ENCODE measurements at places on chromosomes 11 and 22.
A peak's percentile ranks its signal among the peaks of the same experiment; 100 is the strongest.

DNA sequence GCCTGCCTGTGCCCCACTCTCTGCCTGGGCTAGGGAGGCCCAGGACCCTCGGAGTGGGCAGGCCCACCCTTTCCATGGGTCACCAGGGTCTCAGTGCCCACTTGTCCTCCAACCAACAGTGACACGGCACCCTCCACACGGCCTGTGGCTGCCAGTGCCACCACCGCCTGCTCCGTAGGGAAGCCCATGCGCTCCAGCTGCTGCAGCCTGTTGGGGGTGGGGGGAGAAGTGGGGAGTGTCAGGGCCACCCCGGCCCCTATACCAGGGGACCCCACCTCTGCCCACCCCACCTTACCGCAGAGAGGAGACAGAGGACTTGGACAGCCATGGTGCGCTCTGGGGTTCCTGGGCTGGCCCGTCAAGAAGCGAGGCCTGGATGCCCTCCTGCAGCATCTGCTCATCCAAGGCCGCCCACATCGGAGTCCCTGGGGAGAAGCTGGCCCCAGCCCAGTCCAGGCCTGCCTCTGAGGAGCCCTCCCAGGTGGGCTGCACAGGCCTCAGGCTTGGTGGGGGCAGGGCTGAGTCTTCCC lies 7.7 kb downstream of the RHBDD3 start:
- DNase-seq: no peak

DNA sequence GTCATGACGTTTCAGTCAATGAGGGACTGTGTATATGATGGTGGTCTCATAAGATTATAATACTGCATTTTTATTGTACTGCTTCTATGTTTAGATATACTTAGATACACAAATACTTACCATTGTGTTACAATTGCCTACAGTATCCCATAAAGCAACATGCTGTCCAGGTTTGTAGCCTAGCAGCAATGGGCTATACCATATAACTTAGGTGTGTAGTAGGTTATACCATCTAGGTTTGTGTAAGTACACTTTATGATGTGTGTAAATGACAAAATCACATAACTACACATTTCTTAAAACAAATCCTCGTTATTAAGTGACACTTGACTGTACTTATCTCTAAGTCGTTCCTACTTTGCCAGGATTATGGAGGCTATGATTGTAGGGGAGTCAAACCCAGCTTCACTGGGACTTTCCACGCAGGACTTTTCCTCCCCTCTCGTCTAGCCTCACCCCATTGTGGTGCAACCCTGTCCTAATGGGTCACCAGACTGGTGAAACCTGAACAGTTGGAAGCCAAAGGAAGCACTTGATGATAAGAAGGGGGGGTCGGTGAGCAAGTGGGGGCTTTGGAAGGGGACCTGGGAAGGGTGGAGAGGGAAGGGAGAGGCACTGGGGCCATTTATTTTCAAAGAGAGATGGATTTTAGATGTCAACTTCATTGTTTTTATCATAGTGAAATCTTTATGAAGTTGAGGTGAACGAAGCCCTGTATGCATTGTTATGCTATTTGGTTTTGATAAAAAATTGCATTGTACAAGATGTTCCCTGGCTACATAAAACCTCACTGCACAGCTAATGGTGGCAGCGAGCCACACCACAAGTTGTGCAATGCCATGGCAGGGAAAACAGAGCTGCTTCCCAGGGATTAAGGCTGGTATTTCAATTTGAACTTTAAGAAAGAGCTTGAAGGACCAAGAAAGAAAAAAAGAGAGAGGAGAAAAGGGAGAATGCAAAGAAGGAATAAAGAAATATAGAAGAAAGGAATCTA lies 129.1 kb downstream of the EHF start:
- DNase-seq: no peak

DNA sequence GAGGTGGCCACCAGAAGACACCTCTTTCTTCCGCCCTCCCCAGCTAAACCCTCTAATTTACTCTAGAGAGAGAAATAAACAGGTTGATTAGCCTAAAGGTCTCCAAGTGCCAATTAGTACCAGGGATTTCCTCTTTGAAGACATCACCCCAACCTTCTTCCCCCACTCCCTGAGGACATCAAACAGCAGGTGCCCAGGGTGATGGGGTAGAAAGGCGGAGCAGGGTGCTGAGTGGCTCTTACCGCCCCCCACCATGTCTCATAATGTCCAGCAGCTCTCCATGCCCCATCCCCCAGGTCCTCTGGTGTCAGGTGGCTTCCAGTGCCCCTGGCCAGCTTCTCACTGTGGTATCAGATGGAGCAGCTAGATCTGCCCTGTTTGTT lies 5.3 kb upstream of the GNAZ start:
- no peak for DNase-seq

DNA sequence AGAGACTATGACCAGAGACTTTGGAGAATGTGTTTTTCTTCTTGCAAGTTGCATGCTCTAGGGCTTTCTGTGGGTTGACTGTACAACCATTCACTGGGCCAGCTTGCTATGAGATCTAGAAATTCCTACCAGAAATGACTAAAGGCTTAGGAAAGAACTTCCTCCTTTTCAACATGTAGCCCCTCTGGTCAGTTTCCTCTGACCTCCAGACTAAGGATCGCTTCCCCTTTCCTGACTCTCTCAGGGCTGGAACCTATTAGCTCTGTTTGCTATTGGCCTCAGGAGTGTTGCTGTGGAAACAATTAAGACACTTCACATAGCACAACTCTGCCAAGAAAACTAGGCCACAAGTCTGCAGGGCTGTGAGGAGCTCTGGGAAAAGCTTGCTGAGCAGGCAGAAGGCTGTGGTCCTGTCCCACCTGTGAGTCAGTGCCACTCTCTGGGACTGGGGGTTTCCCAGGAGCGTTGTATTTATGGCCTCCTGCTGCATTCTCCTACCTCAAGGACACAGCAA lies 10.7 kb downstream of the CRY2 start:
- DNase-seq: peak; percentile 8

- no peak for DNase-seq
Measured at GRCh38 chr11:19879307-19880087, 166.9 kb downstream of the NAV2 start.

GRCh38 chr11:44862558-44863101 lies 88.1 kb downstream of the TP53I11 start:
- no peak for DNase-seq

DNA sequence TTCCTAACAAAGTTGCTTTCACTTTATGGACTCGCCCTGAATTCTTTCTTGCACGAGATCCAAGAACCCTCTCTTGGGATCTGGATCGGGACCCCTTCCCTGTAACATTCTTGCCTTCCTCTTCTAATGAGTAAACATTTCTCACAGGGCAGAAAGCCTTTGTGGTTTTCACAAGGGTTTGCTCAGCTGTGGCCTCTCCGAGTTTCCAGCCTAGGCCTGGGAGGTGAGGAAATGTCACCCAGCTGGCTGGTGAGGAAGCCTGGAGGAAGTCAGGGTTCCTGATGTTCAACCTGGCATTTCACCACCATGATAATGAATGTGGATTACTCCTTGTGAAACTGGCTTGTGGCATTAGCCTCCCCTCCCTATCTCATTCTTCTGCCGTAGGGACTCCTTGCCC lies 224.9 kb downstream of the DSCAML1 start:
- DNase-seq: peak; percentile 5

DNA sequence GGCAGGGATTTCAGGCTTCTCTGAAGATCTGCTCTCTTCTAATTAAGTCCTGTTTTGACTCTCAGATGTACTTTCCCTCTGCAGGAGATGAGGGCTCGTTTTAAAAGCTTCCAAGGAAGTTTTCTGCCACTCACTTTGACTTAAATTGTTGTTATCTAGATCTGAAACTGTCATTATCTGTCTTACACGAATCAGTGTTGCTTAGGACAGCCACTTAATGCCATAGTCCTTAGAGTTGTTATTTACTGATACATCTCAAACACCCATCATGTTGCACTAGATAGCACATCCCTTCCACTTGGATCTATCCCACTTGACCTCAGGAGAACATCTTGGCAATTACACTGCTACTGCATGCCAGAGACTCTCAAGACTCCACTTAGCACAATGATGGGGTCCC lies 86.9 kb upstream of the FAT3 start:
- no peak for DNase-seq

GRCh38 chr11:28616160-28616965 lies 508.2 kb downstream of the METTL15 start:
- DNase-seq: no peak

- DNase-seq: no peak
Measured at GRCh38 chr22:43308060-43308830, 34.9 kb downstream of the SCUBE1 start.

DNA sequence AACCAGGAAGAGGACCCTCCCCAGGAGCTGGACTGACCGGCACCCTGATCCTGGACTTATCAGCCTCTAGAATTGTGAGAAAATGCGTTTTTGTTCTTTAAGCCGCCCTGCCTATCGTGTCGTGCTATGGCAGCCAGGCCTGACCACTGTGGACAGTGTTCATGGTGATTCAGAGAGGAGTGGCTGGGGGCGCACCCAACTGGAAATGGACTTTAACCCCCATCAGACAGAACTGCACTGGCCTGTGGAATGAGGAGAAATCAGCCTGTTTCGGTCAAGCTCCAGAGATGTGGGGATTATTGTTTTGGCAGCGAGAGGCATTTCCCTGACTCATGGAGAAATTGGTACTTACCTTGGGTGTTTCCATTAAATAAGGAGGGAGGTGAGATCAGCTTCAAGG lies 1437.8 kb downstream of the BRD1 start:
- DNase-seq: no peak

DNA sequence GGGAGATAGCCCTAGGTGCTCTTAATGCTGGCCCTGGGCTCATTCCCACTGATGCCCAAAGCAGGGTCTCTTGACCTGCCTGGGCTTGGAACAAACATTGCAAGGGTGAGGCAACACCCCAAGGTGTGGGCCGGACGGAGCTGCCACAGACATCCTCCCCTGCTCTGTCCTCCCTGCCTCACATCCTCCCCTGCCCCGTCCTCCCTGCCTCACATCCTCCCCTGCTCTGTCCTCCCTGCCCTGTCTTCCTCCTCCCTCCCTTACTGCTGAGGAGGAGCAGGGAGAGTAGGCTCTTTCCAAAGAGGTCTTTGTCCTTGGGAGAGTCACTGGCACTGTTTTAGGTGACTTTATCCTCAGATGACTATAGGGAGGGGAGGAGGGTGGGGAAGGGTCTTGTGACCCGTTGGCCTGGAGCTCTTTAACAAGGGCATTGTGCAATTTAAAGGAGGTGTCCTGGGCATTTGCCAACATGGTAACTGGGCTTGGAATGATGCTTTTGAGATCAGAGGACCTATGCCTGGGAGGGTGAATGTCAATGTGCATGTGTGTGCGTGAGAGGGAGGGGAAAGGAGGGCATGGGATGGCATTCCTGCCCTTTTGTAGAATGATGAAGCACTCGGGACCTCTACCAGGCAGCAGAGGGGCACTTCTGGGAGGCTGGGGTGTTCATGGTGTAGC lies 700 bp downstream of the FAM180B start:
- DNase-seq: no peak

DNA sequence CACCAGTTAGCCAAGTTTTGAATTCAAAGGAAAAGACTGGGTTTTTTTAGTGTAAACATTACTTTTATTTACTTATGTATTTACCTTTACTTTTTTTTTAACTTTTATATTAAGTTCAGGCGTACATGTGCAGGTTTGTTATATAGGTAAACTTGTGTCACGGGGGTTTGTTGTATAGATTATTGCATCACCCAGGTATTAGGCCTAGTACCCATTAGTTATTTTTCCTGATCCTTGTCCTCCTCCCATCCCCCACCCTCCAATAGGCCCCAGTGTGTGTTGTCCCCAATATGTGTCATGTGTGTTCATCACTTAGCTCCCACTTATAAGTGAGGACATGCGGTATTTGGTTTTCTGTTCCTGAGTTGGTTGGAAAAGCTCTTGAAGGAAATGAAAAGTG lies 20.6 kb downstream of the ZW10 start:
- no peak for DNase-seq

DNA sequence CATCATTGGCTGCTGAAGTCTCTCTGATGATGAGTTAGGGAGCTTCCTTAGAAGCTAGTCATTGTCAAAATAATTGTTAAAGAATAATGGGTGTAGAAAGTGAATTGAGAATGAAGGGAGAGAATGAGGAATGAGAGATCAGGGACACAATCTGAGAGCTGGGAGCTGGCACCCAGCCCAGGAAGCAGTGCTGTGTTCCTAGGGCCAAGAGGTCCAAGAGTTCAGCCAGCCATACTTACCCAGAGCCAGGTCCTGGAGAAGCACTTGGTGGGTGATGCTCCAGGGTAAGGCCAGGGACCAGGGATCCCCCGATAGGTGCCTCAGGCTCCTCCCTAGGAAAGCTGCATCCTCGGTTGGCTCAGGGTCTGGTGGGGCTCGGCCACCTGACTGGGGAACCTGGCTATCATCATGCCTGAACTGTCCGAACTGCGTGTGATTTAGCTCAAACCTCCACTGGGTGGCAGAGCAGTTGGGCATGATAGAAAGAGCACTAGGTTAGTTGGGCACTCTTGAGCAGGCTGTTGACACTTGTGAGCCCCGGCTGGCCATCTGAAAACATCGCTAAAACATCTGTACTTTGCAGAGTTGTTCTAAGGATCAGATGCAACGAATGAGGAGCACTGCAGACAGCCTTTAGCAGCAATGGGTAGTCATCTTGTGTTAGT lies 123.9 kb upstream of the NCAM1 start:
- DNase-seq: no peak

GRCh38 chr22:49093192-49093880 lies 734.3 kb downstream of the BRD1 start:
- no peak for DNase-seq

DNA sequence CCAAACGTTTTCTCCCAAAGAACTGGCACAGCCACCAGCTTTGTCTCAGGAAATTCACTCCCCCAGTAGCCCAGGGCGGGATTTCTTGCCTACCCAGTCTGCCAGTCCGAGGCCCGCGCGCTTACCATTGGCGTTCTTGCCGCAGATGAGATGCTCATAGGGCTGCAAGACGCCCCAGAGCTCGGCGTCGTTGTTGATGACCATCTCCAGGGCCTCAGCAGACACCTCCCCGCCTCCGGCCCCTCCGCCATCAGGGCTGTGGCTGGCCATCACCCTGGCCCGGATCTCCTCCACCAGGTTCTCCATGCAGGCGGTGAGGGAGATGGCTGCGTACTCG lies 1.3 kb downstream of the ABTB2 start:
- no peak for DNase-seq

DNA sequence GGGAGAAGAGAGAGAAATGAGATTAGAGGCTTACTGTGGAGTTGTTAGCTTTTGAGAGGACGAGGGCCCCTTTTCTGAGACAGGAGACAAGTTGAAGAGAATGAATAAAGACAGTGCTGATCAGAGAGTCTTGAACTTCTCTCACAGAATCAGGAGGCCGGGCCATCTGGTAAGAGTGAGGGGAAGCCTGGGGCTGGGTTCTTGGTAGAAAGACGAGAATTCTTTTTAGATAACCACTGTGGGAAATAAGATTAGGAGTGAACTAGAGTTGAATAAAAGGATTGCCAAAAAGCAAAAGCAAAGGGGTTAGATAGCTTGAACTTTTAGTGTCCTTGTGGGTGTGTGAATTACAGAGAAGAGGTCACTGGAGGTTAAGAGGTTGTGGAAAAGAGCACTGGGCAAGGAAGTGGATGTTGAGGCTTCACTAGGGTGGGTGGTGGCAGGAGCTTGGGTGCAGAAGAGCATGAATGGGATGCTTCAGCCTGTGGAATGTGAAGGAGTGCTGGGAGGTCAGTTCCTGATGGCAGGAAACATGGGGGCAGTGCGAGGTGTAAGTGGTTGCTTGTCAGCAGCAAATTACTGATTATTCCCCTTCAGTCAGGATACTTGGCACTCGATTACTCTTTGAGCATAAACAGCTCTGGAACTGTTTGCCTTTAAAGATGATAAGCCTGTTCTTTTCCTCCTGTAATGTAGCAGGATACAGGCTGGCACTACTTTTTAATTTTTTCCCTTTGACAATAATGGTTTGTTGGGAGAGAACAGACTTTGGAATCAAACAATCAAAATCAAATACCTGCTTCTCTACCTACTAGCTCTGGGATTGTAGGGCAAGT lies 98.3 kb downstream of the ARHGAP42 start:
- DNase-seq: no peak

- DNase-seq: no peak
Measured at GRCh38 chr22:47419239-47419638, 656.8 kb downstream of the TBC1D22A start.

All from Kasumi-1 (cell line).